ENCODE measurements at places on chromosomes 2 and 18. TPM values are rescaled to one million over a fixed set of nuclear protein-coding genes. Genes with fewer than 3 reads are reported as not detected.

Gene KCNG2
- 0.12 TPM for total RNA-seq

Gene CACNB4
- 0.15 TPM for total RNA-seq

Gene SNORC
- total RNA-seq = 0.83 TPM

Gene GREB1L
- 0.23 TPM for total RNA-seq

Gene IL18RAP
- not detected for total RNA-seq

Data from smooth muscle cell of the coronary artery (primary cell).